Chondrocyte (in vitro differentiated cells): ENCODE measurements at places on chromosomes 7 and 10.
A peak's percentile ranks its signal among the peaks of the same experiment; 100 is the strongest.

GRCh38 chr7:157016352-157017041 lies 6.0 kb upstream of the MNX1 start:
- peak; percentile 60 for DNase-seq

DNA sequence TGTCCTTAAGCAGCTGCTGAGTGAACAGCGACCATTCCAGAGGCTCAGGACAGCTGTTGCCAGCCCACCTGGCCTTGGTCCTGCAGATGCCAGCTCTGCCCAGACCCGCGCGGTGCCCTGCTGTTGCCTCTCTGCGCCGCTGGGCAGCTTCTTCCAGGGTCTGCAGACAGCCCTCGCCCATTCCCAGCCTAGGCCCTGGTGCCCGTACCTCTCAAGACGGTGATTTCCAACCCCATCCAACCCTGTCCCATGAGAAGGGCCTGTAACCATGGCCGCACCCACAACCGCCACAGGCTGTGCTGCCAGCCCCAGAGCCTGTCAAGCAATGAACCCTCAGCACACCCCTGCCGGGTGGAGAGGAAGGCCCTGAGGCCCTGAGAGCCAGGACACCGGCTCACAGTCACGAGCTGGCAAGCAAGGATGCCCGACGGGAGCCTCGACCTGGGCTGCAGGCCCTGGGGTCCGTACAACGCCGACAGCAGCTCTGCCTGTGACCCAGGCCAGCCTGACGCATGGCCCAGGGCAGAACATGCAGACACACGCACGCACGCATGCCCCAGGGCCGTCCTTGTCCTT lies 231.9 kb downstream of the MAD1L1 start:
- DNase-seq: peak; percentile 90

- no peak for DNase-seq
Observed at GRCh38 chr7:150503581-150503980, 11.1 kb upstream of the GIMAP7 start.

DNA sequence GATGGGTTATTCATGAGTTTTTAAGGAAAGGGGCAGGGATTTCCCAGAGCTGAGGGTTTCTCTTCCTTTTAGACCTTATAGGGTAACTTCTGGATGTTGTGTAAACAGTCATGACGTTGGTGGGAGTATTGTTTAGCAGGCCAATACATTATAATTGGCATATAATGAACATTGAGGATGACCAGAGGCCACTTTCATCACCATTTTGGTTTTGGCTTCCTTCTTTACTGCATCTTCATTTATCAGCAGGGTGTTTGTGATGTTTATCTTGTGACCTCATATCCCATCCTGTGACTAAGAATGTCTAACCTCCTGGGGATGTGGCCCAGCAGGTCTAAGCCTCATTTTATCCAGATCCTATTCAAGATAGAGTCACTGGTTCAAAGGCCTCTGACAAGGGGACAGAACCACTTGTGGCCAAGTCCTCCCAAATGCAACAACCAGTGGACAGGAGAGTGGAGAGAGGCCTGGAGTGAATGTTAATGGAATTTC lies 77.3 kb upstream of the RPA3 start:
- no peak for DNase-seq
